ENCODE measurements at places on chromosomes 1 and 21.
A peak's percentile ranks its signal among the peaks of the same experiment; 100 is the strongest.

- peak; percentile 58 for DNase-seq
Observed at GRCh38 chr21:36773117-36773516, 74.2 kb downstream of the SIM2 start.

- DNase-seq = peak; percentile 53
Observed at GRCh38 chr21:41802684-41803083, 35.8 kb upstream of the RIPK4 start.

DNA sequence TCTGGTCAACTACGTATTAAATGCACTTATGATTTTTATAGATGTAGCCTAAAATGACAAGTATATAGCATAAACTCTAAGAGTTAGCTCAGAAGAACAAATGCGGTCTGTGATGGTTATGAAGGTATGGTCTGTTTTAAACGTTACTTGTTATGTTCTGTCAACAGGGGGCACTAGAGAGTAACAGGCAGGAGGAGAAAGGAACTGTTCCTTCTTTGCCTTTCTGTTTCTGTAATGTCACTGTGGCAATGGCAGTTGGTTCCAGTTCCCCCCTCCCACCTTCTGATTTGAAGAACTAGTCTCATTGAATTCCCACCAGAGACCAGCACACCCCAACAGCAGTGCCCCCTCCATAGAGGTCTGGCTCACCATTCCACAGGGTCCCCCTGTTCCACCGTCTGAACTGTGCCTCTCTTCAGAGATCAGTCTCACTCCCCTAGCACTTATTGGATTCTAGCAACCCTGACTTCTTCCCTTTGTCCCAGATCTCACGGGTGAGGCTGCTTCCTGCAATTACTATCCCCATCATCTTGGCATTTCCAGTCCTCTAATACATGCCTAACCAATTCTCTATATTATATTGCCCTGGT is 14.0 kb downstream of the KRTAP24-1 start:
- DNase-seq = no peak

DNA sequence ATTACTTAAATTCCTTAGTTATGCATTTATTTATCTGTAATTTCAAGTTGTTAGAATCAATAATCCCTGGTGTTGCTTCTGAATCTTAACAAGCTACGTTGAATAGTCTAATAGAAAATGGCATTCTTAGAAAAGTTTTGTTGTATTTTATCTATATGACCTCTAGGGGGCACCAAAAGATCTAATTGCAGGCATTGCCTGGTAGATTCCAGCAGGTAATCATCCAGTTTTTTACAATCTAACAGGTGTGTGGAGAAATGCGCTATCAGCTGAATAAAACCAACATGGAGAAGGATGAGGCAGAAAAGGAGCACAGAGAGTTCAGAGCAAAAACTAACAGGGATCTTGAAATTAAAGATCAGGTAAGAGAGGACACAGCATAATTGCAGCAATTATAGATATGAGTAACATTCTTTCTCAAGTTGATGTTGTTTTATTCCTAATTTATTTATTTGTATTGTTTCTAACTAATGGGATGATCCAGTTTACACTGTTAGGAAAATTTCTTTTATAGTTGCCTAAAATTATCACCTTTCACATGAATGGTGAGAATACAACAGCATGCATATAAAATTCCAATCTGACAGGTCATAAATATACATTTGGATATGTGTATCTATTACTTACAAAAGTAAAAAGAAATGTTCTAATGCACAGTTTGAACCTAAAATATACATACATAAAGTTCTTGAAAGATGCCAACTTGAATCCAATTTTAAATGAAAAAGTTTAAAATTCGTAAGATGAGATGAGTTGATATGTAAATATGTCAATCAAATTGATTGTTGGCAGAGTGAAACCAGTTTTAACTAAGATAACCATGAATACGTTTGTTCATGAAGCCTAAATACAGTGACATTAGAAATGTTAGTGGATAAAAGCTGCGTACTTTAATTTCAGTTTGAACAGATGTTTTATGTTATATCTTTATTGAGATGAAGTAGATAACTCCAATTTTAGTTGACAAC is 88.4 kb downstream of the SDCCAG8 start:
- DNase-seq = no peak

DNA sequence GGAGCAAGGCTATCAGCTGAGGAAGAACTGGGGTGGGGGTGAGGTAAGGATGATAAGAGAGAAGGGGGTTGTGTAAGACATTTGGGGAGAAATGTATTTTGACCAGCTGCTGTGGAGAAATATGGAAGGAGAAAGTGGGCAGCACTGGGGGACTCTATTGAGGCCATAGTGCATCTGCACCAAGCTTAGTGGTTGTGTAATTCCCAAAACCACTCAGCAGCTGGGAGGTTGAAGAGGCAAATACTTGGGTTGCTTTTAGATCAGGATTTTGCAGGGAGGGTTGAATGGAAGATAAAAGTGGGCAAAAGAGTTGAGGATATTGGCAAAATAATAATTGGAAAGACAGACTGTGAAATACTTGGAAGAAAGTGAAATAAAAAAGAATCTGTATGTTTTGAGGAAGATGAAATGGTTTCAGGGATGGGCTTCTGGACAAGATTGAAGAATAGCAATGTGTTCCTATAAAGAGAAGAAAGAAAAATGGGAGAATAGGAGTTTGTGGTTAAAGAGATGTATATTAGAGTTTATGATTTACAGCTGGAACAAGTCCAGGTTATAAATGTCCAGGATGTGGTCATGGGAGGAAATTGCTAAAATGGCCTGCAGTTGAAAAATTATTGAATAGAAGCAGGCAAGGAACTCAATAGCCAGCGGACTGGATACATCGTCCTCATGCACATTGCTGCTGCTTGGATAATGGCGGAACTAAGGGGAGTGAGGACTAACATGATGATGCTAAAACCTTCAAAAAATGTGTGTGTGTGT is 162.7 kb downstream of the DNM3 start:
- no peak for DNase-seq

DNA sequence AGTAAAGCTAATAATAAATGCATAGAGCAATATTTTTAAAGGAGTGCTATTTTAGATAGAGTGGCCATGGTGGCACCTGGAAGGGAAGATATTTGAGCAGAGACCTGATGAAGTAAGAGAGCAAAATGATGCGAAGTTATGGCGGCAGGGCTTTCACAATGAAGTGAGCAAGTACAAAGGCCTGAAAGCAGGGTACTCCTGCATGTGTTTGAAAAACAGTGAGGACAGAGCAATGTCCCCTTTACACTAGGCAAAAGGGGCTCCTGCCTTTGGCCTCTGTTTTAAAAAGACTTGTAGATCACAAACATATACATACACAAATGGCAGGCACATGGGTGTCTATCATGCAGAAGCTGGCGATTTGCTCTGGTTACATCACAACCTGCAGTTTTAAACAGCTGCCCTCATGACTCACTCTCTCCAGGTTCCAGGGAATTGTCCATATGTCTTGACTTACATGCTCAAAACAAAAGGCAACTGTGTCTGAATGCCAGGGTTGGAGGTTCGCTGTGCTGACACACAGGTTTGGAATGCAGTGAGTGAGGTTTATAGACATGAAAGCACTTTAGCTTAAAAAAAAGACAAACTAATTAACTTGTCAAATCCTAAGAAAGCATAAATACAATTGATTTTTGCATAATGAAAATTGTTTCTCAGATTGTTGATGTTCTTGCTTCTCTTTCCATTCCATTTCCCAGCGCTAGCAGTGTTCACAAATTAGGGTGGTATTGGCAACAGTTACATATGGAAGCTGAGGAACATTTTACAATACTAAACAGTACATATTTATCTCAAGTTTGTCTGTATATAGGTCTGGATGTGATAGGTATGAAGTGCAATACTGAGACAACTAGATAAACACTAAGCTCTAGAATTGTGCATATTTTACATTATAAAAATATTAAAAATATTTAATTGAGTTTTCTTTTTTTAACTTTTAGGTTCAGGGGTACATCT is 313.9 kb downstream of the BARHL2 start:
- DNase-seq = no peak

DNA sequence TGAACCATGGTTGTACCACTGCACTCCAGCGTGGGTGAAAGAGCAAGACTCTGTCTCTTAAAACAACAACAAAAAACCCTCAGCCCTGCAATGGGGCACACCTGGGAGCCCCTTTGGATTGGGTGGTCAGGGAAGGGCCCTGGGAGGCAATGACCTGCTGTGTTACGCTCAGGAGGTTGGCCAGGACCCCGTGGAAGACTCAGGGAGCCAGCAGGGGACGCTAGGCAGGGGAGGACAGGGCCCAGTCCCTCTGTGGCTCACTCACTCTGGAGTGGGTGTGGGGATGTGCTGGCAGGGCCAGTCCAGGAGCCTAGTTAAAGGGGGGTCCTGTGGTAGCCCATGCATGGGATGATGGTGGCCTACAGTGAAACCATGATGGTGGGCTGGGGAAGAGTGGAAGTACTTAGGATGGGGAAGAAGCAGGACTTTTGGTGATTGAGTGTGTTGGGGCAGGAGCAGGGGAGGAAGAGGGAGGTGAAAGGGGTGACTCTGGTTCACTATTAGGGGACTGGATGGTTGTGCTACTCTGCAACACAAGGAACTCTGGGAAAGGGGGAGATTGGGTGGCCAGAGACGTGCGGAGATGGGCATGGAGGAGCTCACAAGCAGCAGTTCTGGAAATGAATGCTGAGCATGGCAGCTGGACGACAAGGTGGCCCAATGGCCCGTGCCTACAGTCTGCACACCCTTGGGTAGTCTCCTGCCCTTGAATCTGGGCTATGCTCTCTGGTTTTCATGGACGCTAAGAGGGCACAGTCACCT is 56.3 kb upstream of the FAM20B start:
- DNase-seq = no peak

Data from anterior cingulate cortex (tissue), 58 donors.